ENCODE measurements at places on chromosomes 3 and 15. TPM values are rescaled to one million over a fixed set of nuclear protein-coding genes. Genes with fewer than 3 reads are reported as not detected.
A peak's percentile ranks its signal among the peaks of the same experiment; 100 is the strongest.

GRCh38 chr3:121739902-121740301 is 9.6 kb downstream of the GOLGB1 start:
- DNase-seq, result no peak
- H3K4me1 ChIP-seq, result peaks cover 11% of the 10 kb centered on the region
- no peak overlapping the region for H3K27ac ChIP-seq
- H3K4me3 ChIP-seq, result no peak overlapping the region
- no peaks in the 10 kb centered on the region for H3K36me3 ChIP-seq
- no peaks in the 10 kb centered on the region for H3K27me3 ChIP-seq

GRCh38 chr3:153830552-153830951 is 290.6 kb upstream of the ARHGEF26 start:
- no peak overlapping the region for H3K4me3 ChIP-seq
- no peaks in the 10 kb centered on the region for H3K27me3 ChIP-seq
- H3K27ac ChIP-seq, result no peak overlapping the region
- no peaks in the 10 kb centered on the region for H3K4me1 ChIP-seq

GRCh38 chr3:191369616-191370010 is 39.3 kb upstream of the UTS2B start:
- H3K4me3 ChIP-seq, result no peak overlapping the region
- no peak for DNase-seq
- no peak overlapping the region for H3K27ac ChIP-seq
- H3K27me3 ChIP-seq, result no peaks in the 10 kb centered on the region
- no peaks in the 10 kb centered on the region for H3K4me1 ChIP-seq
- no peaks in the 10 kb centered on the region for H3K36me3 ChIP-seq

- H3K4me1 ChIP-seq, result peaks cover 26% of the 10 kb centered on the region
- H3K36me3 ChIP-seq, result no peaks in the 10 kb centered on the region
- no peak for DNase-seq
- no peak overlapping the region for H3K27ac ChIP-seq
Observed at GRCh38 chr15:80988148-80988796, 1.3 kb downstream of the MESD start.

DNA sequence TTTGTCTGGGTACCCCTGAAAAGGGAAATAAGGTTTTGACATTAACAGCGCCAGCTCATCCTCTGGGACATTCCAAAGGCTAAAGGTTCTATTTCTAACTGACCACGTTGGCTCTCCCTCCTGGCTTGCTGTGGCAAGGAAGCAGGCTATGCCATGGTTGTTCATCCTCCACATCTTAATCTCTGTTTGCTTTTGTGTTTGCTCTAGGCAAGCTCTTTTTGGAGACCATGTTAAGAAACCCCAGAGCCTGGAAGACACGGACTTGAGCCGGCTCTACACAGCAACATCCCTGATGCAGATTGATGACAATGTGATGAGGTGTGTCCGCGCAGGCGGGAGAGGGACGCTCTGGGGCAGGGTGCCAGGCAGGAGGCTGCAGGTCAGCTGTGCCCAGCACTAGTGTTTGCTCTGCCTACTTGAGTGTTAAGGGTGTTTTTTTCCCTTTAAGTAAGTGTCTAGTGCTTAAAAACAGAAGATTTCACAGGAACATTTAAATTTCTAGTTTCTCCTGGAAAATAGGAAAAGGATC is 33.3 kb downstream of the RLBP1 start:
- H3K4me1 ChIP-seq, result no peaks in the 10 kb centered on the region
- no peaks in the 10 kb centered on the region for H3K27me3 ChIP-seq
- H3K4me3 ChIP-seq, result no peak overlapping the region
- no peak overlapping the region for H3K27ac ChIP-seq

DNA sequence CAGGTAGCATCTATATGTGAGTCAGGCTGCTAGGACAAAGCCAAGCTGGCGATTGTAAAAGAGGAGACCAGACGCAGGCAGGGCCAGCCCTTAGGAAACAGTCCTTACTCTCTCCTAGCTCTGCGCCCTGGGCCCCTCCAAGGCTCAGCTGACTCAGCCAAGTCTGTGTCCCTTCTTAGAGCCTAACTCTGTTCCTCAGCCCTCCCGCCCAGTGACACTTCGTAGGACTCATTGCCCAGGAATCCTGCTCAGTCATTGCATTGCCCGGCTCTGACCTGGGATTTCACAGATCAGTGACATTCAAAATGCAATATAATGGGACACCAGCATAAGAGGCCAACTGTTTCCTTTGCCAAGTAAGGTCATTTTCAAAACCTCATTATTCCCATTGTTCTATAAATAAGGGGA is 244.2 kb downstream of the TLE3 start:
- no peak overlapping the region for H3K27ac ChIP-seq
- H3K4me3 ChIP-seq, result no peak overlapping the region
- H3K36me3 ChIP-seq, result no peaks in the 10 kb centered on the region
- no peaks in the 10 kb centered on the region for H3K4me1 ChIP-seq
- DNase-seq, result peak; percentile 9

- H3K27me3 ChIP-seq, result no peaks in the 10 kb centered on the region
- no peak for DNase-seq
- H3K27ac ChIP-seq, result no peak overlapping the region
- no peak overlapping the region for H3K4me3 ChIP-seq
Observed at GRCh38 chr3:52117537-52117936, 36.7 kb downstream of the POC1A start.

DNA sequence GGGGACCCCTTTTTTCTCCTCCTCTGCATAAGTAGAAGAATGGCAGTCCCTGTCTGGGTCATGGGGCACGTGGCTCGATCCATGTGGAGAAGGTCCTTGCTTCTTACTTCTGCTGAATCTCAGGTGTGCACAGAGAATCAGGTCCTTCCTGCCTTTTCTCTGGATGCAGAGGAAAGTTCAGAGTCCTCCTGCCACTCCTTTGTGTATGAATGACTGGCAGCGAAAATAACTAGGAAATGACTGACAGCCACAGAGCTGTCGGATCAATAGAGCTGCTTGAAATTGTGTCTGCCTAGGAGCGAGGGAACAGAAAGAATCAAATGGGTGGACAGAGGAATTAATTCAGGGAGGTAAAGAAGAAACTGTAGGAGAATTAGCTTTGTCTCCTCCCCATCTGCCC is 49.6 kb upstream of the ROPN1 start:
- no peak overlapping the region for H3K4me3 ChIP-seq
- H3K27me3 ChIP-seq, result no peaks in the 10 kb centered on the region
- no peaks in the 10 kb centered on the region for H3K4me1 ChIP-seq
- no peaks in the 10 kb centered on the region for H3K36me3 ChIP-seq

DNA sequence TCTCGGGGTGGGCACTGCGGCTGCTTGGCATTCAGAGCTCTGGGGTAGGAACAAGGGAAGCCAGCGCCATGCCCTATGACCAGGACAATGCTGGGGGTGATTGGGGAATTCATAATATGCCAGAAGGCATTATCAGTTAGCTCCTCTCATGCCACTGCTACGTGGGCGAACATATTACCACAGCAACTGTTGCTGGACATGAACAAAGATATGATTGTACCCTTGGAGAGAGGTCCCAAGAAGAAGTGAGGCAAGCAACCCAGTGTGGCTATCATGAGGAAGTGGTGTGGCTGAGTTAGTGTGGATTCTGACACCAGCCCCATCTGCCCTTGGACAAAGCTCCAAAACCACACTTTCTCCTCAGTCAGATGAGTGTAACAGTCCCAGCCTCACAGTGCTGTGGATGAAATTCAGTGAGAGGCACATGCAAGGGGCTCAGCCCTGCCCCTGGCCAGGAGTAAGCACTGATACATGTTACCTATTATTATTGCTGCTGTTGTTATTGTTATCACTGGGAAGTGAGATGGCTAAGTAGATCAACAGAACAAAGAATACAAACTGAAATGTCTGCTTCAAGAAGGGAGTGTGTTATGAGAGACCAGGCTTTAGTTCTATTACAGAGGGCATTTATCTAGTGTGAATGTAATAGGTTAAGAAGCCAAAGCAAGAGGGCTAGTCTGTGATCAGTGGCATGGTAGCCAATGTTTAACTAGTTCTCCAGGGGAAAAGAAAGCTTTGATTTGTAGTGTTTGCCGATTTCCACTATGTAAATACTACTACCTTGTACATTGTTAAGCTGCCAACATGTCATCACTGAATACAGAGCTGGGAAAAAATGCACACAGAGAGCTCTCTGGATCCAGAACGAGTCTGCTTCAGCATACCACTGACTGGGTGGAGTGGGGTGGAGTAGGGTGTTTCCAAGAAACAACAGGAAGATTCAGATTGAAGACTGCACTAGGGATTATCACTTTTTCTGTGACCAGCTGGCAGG is 222.3 kb upstream of the EIF1B start:
- H3K4me3 ChIP-seq, result no peak overlapping the region
- H3K36me3 ChIP-seq, result no peaks in the 10 kb centered on the region
- no peak overlapping the region for H3K27ac ChIP-seq
- no peaks in the 10 kb centered on the region for H3K4me1 ChIP-seq
- DNase-seq, result no peak

DNA sequence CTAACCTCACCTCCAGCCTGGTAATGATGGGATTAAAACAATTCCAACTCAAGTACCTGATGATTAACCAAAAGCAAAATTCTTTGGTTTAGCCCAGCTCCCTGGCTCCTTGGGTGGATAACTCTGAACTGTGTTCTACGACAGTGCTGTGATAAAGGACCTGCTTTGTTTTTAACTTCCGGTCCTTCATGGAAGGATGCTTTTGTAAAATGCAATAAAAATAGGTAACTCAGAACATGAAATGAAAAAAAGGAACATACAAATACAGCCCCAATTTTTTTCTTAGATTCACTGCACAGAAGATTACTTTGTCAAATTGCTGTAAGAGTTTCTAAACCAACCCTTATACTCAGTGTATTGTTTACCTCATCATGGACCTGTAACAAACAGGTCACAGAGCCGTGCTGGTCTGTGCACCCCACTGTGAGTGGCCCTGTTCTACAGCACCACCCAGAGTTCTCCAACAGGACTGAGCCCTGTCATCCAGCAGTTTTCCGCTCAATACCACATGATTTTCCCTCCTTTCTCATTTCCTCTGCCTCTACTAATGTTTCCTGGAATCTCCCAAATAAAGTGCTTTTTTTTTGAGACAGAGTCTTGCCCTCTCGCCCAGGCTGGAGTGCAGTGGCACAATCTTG is 4.9 kb upstream of the PCYT1A start:
- no peaks in the 10 kb centered on the region for H3K27me3 ChIP-seq
- H3K27ac ChIP-seq, result no peak overlapping the region
- H3K4me3 ChIP-seq, result no peak overlapping the region
- DNase-seq, result no peak
- no peaks in the 10 kb centered on the region for H3K36me3 ChIP-seq

DNA sequence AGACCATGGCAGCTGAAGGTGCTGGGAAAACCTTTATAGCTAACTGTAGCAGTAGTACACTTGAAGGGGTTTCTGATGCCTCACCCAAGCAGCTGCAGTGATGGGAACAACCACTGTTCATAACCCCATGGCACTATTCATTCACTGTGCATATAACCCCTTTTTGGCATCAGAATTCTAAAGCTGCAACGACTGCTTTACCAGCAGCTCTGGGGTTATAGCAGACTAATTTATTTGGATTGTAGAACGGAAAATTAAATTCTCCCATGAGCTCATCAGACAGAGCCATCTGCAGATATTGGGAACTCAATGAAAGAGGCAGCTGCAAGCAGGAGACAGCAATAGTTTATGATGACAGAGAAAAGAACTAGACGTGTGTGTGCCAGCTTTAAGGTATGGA is 28.6 kb downstream of the TFDP2 start:
- no peak overlapping the region for H3K4me3 ChIP-seq
- no peak for DNase-seq
- H3K4me1 ChIP-seq, result peaks cover 6% of the 10 kb centered on the region
- H3K27ac ChIP-seq, result no peak overlapping the region

- DNase-seq, result no peak
- H3K36me3 ChIP-seq, result no peaks in the 10 kb centered on the region
- H3K27me3 ChIP-seq, result no peaks in the 10 kb centered on the region
- H3K27ac ChIP-seq, result no peak overlapping the region
- no peak overlapping the region for H3K4me3 ChIP-seq
Observed at GRCh38 chr3:184366619-184367289, 5.2 kb downstream of the POLR2H start.

DNA sequence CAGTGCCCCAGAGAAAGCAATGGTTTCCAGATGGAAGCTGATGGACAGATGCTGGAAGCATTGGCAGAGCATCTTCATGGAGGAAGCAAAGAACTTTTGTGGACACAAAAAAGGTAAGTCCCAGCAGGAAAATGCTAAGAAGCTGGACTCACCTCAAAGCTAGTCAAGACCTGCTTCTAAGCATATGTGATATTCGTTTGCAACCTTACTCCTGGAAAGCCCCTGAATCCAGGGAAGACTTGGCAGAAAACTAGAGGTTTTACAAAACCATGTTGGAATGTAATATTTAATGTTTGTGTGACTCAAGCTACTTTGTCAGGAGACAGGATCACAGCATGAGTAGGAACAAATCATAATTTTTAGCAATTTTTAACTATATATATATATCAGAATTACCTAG is 288.2 kb downstream of the BCHE start:
- no peaks in the 10 kb centered on the region for H3K27me3 ChIP-seq
- DNase-seq, result no peak
- no peak overlapping the region for H3K27ac ChIP-seq
- H3K4me3 ChIP-seq, result no peak overlapping the region
- H3K4me1 ChIP-seq, result no peaks in the 10 kb centered on the region

GRCh38 chr15:101348015-101348414 is 53.0 kb upstream of the SNRPA1 start:
- peaks cover 3% of the 10 kb centered on the region for H3K4me1 ChIP-seq
- H3K36me3 ChIP-seq, result no peaks in the 10 kb centered on the region
- H3K4me3 ChIP-seq, result no peak overlapping the region
- H3K27ac ChIP-seq, result no peak overlapping the region
- H3K27me3 ChIP-seq, result no peaks in the 10 kb centered on the region
- DNase-seq, result no peak

DNA sequence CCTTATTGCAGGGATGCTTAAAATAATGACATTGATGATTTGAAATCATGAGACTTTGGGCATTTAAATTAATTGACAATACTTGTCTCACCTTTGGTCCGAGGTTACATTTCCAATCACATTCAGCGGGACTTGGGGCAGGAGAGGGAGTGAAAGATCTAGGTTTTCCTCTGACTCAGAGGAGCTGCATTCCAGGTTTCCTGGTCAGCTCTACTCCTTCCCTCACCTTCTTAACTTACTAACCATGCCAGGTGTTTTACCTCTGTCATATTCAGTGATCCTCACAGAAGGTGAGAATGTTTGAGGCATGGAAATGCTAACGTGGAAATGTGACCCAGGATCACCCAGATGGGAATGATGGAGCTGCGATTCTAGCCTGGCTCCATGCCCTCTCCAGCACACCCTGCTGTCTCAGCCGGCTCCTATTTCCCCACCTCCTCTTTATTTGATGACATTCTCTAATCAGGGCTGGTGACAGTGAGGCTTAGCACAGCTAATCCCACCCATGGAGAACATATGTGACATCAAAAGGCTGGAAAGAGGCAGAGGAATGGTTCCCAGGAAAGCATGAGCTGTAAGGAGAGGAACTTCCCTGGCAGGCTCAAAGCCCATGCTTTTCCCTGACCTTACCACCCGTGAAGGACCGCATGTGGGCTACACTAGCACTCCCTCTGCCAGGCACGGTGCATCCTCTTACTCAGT is 38.7 kb downstream of the THSD4 start:
- H3K27me3 ChIP-seq, result no peaks in the 10 kb centered on the region
- H3K27ac ChIP-seq, result peak overlapping the region; percentile 9
- no peaks in the 10 kb centered on the region for H3K36me3 ChIP-seq
- no peak overlapping the region for H3K4me3 ChIP-seq

CLDN16 gene
- not detected for total RNA-seq

LXN gene
- 5.5 TPM for total RNA-seq

GOLGA8T gene
- not detected for total RNA-seq

KIF15 gene
- 0.29 TPM for total RNA-seq

CYP1A1 gene
- 3.0 TPM for total RNA-seq

ESYT3 gene
- 0.95 TPM for total RNA-seq

DNASE1L3 gene
- total RNA-seq, result not detected
